ENCODE measurements at places on chromosomes 16 and 17. TPM values are rescaled to one million over a fixed set of nuclear protein-coding genes. Genes with fewer than 3 reads are reported as not detected.

The FBXO31 gene
- 26.8 TPM for total RNA-seq

The WDR81 gene
- 8.6 TPM for total RNA-seq

The PLEKHG4 gene
- 23.1 TPM for total RNA-seq

The ZFP3 gene
- total RNA-seq, result 2.8 TPM

The TBC1D3E gene
- not detected for total RNA-seq

The TBX6 gene
- 2.7 TPM for total RNA-seq

The MFAP4 gene
- total RNA-seq, result not detected

The GALK1 gene
- 63.2 TPM for total RNA-seq

The SBK1 gene
- 6.6 TPM for total RNA-seq

The FBXW10B gene
- total RNA-seq, result 0.83 TPM

The SOCS3 gene
- total RNA-seq, result 150 TPM

The OR3A2 gene
- 2.5 TPM for total RNA-seq

The DHX58 gene
- total RNA-seq, result 23.8 TPM

- DNase-seq, result no peak
Observed at GRCh38 chr17:75819116-75819515, 25.1 kb downstream of the UNC13D start.

GRCh38 chr17:78391843-78392242 lies 13.4 kb downstream of the PGS1 start:
- no peak for DNase-seq

DNA sequence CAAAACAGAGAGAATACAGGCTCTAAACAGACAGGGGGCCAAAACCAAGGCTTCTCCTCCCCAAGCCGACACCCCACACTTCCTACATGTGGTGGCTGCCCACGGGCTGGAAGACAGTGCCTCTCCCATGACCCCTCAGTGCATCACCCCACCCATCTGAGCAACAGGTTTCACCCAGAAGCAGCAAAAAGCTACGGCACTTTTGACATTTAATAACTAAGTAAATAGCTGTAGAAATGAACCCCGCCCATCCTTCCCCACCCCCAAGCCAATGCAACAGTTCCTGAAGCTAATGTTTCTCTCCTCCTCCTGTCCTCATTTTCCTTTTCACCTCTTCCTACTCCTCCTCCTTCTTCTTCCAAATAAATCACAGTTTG lies 9.9 kb upstream of the SOX9 start:
- DNase-seq, result no peak

DNA sequence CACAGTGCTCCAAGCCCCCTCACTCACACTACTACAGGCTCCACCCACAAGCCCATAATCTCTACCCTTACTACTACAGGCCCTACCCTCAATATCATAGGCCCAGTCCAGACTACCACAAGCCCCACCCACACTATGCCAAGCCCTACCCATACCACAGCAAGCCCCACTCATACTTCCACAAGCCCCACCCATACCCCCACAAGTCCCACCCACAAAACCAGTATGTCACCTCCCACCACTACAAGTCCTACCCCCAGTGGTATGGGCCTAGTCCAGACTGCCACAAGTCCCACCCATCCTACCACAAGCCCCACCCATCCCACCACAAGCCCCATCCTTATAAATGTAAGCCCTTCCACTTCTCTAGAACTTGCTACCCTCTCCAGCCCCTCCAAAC lies 13.8 kb downstream of the RIPOR1 start:
- peak; percentile 75 for DNase-seq

DNA sequence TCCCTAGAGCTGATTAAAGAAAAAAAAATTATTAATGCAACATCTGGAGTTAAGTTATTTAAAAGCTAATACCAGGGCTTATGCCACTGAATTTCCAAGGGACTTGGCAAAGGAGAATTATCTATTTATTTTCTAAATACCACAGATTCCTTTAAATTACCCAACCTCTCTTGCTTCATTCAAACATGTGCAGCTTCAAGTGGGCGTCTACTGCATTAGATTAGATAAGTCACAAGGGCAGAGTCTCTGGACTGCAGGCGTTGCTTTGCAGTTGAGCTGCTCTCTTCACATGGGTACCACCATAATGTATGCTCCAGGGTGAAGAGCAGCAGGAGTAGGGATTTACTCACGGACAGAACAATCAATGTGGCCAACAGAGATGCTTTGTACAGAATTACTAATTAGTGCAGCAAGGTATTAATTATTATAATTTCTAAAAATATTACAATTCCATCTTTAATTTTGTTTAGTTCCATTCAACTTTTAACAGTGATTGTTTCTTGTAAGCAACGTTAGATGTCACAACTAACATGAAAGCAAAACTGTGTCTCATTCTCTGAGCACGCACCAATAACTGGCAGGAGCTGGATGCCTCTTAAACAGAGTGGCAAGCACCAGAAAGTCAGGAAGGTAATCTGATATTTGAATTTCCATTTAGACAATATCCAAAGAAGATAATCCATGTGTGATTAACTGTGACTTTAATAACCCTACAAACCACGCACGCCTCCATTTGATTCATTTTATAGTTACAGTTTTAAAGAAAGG lies 214.2 kb downstream of the STX8 start:
- DNase-seq, result no peak

- no peak for DNase-seq
Observed at GRCh38 chr16:5504064-5504781, 406.6 kb upstream of the EEF2KMT start.

- no peak for DNase-seq
Observed at GRCh38 chr16:15459791-15460190, 25.4 kb downstream of the BMERB1 start.

GRCh38 chr16:85151603-85152413 lies 39.5 kb upstream of the CIBAR2 start:
- no peak for DNase-seq

DNA sequence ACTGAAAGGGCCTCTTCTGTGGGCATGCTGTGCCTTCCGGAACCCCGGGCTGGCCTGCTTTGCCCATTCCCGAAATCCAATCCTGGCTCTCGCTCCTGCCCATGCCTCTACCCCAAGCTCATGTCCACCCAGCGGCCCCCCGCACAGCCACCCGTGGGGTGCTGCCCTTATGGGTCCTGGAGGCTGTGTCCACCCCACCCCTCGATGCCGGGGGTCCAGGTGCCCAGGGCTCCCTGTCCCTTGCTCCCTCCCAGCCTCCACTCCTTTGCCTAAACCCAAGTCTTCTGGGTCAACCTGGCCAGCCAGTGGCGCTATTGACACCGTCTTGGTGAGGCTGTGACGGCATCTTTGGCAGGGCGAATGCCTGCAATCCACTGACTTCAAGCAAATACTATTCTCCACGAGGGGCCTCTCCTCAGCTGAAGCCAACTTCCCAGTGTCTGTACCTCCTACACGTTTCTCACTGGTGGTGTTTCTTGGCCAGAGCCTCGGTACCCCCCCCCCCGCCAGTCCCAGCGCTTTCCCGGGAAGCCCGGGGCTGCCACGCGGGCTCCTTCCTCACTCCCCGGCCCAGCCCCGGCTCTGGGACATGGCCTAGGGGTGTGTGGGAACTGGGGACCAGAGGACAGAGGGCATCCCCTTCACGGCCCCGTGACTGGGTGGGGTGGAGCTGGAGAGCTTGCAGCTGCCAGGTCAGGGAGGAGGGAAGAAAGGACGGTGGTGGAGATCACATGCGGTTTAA lies 12.2 kb upstream of the DUS1L start:
- no peak for DNase-seq

- no peak for DNase-seq
Observed at GRCh38 chr16:499924-500323, 27.6 kb upstream of the CAPN15 start.

GRCh38 chr17:75346906-75347305 lies 57.7 kb upstream of the SLC25A19 start:
- DNase-seq, result peak; percentile 59

- no peak for DNase-seq
Observed at GRCh38 chr16:75627851-75628250, 4.8 kb upstream of the ADAT1 start.

DNA sequence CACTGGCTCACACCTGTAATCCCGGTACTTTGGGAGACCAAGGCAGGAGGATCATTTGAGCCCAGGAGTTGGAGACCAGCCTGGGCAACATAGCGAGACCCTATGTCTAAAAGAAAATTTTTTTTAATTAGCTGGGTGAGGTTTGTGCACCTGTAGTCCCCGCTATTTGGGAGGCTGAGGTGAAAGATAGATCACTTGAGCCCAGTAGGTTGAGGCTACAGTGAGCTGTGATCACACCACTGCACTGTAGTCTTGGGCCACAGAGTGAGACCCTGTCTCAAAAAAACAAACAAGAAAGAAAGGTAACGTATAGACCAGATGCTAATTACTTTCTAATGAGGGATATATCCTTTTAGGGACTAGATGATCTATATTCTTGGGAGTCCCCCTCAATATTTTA lies 8.1 kb downstream of the NOL11 start:
- no peak for DNase-seq

- no peak for DNase-seq
Observed at GRCh38 chr16:10335681-10336080, 50.2 kb upstream of the ATF7IP2 start.

GRCh38 chr17:68577497-68577821 lies 23.7 kb downstream of the FAM20A start:
- DNase-seq, result no peak

DNA sequence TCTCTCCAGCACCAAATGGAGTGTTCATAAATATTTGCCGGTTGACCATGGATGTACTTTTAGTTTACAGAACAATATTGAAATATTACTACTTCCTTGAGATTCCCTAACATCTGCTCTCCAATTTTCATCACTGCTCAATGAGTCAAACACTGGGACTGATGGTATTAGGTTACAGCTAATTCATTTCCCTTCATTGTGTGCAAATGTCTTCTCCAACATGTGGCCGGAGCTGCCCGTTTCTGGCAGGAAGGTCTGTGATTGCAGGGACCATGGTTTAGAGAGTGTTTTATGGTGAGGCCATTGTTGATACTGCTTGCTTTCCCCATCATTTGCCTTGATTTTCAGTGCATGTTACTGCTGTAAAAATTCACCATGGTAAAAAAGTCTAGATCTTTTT lies 209.3 kb downstream of the HS3ST3B1 start:
- no peak for DNase-seq

- DNase-seq, result no peak
Observed at GRCh38 chr17:81366648-81367047, 28.6 kb upstream of the BAHCC1 start.

DNA sequence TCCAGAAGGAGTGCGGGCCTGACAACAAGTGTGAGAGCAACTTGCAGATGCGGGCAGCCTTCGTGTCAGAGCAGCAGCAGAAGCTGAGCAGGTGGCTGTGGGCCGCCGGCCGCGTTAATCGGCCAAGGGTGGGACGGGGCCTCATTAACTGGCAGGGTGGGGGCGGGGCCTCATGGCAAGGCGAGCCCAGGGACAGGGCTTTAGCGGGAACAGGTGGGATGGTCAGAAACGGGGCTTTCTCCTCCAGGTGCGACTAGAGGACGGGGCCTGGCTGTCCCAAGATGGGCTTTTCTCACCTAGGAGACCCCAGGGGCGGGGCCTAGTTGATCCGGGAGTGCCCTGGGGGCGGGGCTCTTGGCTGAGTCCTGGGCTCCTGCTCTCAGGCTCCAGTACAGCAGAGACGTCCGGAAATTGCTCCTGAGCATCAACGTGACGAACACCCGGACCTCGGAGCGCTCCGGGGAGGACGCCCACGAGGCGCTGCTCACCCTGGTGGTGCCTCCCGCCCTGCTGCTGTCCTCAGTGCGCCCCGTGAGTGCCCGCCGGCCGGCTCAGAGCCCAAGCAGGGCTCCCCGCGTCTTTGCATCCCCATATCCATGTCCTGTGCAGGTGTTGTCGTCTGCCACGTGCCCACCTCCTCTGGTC lies 18.4 kb upstream of the PDK2 start:
- DNase-seq, result no peak

- DNase-seq, result peak; percentile 47
Observed at GRCh38 chr17:58520843-58521430, 6.5 kb upstream of the MTMR4 start.

- DNase-seq, result no peak
Observed at GRCh38 chr17:65066901-65067300, 10.4 kb upstream of the GNA13 start.

GRCh38 chr16:49236216-49236615 lies 45.4 kb downstream of the CBLN1 start:
- no peak for DNase-seq

GRCh38 chr17:2125013-2125535 lies 70.2 kb downstream of the HIC1 start:
- no peak for DNase-seq

DNA sequence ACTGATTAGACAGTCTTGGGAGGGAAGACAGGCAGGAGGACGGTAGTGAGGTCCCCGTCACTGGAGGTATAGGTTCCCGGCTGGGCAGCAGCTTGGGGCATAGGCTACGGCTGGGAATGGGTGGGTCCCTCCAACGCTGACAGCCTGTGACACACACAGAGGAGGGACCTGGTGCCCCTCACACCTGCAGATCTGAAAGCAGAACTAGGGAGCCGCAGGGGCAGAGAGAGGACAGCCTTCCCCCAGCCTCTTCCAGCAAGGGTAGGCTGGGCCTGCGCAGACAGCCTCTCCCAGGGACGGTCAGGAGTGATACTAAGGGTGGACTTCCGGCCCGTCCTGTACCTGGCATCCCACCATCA lies 2.0 kb downstream of the P2RX1 start:
- no peak for DNase-seq

- DNase-seq, result peak; percentile 63
Observed at GRCh38 chr17:28372203-28372944, 880 bp downstream of the SARM1 start.

GRCh38 chr17:19876529-19877161 lies 8.9 kb upstream of the ULK2 start:
- DNase-seq, result peak; percentile 43

GRCh38 chr17:8013731-8014557 lies 11.5 kb downstream of the GUCY2D start:
- DNase-seq, result no peak

GRCh38 chr16:49619811-49620157 lies 236.1 kb downstream of the ZNF423 start:
- no peak for DNase-seq

- DNase-seq, result no peak
Observed at GRCh38 chr16:28293601-28293960, 1.3 kb downstream of the SBK1 start.

- peak; percentile 32 for DNase-seq
Observed at GRCh38 chr17:39001703-39002637, 34.8 kb upstream of the FBXO47 start.

DNA sequence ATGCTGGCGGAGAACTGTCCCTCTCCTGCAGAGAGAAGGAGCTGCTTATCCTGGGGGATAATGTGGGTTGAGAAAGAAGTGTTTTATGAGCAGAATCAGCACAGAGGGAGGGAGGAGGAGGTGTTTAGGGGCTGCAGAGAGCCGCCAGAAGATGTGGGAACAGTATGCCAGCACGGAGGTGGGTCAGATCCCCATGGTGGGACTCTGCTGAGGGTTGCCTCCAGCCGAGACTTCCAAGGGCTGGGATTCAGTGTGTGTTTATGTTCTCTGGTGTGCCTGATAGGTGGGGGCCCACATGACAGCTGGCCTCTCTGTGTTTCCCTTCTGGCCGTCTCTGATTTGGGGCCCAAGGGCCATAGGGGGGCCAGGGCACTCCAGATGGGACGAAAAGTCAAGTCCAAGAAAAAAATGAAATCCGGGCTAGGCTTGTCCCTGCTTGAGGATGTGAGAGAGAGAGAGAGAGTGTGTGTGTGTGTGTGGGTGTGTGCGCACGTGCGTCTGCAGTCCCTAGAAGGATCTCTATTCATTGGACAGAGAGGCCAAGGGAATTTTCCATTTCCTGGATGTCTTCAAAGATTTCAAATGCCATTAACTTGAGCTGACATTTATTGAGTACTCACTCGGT lies 21.6 kb downstream of the PRKCB start:
- DNase-seq, result peak; percentile 45

All from activated CD4-positive, alpha-beta T cell treated with anti-CD3 and anti-CD28 coated beads for 36 hours (primary cell).